ENCODE measurements at places on chromosomes 13 and 19.

GRCh38 chr19:5230730-5231555 is 109.7 kb downstream of the PTPRS start:
- DNase-seq, result no peak

DNA sequence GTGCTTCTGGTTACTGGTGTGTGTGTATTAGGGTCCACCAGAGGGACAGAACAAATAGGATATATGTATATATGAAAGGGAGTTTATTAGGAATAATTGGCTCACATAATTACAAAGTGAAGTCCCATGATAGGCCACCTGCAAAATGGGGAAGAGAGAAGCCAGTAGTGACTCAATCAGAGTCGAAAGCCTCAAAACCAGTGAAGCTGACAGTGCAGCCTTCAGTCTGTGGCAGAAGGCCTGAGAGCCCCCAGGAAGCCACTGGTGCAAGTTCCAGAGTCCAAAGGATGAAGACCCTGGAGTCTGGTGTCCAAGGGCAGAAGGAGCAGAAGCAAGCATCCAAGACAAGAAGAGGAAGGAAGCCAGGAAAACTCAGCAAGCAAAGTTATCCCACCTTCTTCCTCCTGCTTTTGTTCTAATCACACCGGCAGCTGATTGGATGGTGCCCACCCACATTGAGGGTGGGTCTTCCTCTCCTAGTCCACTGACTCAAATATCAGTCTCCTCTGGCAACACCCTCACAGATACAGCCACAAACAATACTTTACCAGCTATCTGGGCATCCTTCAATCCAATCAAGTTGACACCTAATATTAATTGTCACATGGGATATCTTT is 21.7 kb upstream of the SCEL start:
- peak; percentile 8 for DNase-seq

GRCh38 chr19:43984687-43985000 is 656 bp downstream of the ZNF155 start:
- peak; percentile 24 for DNase-seq

DNA sequence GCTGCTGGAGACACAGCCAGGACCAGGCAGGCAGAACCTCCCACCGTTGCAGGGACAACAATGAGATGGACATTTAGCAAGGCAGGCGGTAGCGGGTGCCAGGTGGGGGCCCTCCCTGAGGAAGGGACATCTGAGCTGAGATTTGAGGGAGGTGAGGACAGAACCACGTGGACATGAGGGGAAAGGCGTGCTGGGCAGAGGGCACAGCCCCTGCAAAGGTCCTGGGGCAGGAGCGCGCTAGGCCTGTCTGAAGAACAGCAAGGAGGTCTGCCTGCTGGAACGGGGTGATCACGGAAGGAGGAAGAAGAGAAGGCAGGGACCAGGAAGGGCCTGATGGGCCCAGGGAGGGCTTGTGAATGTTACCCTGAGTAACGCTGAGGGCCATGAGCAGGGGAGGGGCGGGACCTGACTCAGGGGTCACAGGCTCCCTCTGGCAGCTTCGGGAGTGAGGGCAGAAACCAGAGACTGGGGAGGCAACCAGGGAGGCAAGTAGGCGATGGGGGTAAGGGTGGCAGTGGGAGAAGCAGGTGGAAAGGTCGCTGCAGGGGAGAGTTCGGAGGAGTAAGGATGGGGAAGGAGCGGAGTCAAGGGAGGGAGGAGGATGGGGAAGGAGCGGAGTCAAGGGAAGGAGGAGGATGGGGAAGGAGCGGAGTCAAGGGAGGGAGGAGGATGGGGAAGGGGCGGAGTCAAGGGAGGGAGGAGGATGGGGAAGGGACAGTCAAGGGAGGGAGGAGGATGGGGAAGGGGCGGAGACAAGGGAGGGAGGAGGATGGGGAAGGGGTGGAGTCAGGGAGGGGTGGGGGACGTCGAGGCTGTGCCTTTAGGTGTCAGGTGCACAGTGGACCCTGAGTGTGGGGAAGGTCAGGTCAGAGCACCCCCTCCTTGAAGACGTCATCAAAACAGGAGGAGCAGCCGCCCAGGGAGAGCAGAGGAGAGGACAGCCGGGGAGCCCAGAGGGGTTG is 15.7 kb upstream of the B3GNT3 start:
- peak; percentile 80 for DNase-seq

DNA sequence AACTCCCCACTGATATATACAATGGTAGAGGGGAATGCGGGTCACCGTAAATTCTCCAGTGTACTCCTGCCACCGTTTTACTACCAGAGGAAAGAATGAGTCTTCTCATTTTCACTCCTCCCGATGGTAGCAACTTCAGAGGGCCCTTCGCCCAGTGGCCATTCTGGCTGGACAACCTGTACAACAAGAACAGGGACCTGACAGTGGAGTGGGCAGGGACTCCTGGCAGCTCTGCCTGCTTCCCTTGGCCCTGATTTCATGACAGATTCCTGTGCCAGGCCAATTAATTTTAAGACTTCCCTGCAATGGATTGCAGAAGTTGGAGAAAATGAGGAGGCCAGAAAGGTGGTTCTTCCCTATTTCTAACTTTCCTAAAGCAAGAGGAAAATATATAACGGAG is 148.9 kb downstream of the GPC6 start:
- DNase-seq, result no peak

DNA sequence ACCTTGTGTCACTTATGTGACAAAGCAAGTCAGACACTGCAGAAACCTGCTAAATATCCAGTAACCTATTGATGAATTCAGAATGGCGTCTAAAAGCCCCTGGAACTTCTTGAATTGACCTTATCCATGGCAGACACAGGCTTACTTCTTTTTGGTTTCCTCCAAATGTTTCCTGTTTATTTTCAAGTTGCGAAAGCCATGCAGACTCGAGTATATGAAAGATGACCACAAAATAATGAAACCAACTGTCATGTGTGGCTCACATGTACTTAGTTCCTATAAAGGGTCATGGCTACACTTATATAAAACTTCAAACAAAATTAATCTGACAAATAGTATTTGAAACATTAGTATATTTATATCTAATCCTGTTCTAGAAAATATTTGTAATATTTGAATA is 113.1 kb upstream of the FNDC3A start:
- peak; percentile 87 for DNase-seq

- DNase-seq, result peak; percentile 27
Measured at GRCh38 chr13:20713751-20714150, 10.3 kb downstream of the IL17D start.

DNA sequence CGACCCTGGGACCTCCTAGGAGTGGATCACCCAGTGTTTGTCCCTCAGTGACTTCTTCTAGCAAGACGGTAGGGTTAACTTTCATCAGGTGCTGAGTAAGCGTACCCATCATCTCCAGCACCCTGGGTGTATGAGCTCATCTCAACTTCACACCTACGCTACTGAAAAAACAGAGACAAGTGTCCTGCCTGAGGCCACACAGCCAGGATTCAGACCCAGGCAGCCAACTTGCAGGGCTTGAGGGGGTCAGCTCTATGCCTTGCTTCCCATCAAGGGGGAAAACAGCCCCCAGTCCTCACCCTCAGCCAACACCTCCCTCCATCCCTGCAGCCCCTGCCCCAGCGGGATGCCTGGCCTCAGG is 4.6 kb downstream of the TLE2 start:
- no peak for DNase-seq
